Left lobe of liver (tissue), 2 donors: ENCODE measurements at places on chromosomes 12 and 14. TPM values are rescaled to one million over a fixed set of nuclear protein-coding genes. Genes with fewer than 3 reads are reported as not detected.

DNA sequence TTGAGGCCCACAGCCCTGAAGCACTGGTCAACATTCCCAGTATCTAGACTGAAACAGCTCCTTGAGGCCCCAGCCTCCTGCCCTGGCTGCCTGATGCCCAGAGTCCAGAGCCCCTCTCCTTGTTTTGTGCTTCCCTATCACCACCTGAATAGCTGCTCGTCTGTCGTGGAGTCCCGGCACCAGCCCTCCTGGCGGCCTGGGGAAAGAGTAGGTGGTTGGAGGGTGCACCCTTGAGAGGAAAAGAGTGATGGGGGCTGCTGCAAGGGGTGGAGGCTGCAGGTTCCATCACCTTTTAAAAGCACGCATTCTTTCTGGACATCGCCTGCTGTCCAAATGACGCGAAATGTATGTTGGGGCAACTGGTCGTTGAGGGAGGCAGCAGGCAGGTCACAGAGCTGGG is 3.2 kb downstream of the RABGGTA start:
- DNase-seq = no peak

GRCh38 chr14:103207388-103208072 is 84.3 kb downstream of the TNFAIP2 start:
- DNase-seq = peak; percentile 82

- no peak for DNase-seq
These were observed 154.1 kb upstream of the PELI2 start for GRCh38 chr14:55964091-55964490.

- no peak for DNase-seq
These were observed 77.6 kb upstream of the CLMN start for GRCh38 chr14:95397325-95397724.

- DNase-seq = no peak
These were observed 53.6 kb downstream of the GOLGA5 start for GRCh38 chr14:92847749-92848148.

The HSPA2 gene
- total RNA-seq = 1.3 TPM

The GPR135 gene
- 1.4 TPM for total RNA-seq

The GYS2 gene
- 40.9 TPM for total RNA-seq

The CD4 gene
- total RNA-seq = 22.7 TPM
